ENCODE measurements at places on chromosomes 1 and 21.

- DNase-seq = no peak
Measured at GRCh38 chr1:42038261-42038660, 114.9 kb upstream of the GUCA2B start.

GRCh38 chr1:204079608-204079999, 6.7 kb downstream of the SOX13 start:
- DNase-seq = no peak

GRCh38 chr1:66927528-66927927, 2.7 kb downstream of the MIER1 start:
- no peak for DNase-seq

GRCh38 chr1:163395790-163396189, 74.0 kb downstream of the NUF2 start:
- no peak for DNase-seq

- no peak for DNase-seq
Measured at GRCh38 chr1:9836632-9836960, 12.8 kb upstream of the CLSTN1 start.

GRCh38 chr1:94079080-94079940, 41.6 kb downstream of the ABCA4 start:
- DNase-seq = no peak

DNA sequence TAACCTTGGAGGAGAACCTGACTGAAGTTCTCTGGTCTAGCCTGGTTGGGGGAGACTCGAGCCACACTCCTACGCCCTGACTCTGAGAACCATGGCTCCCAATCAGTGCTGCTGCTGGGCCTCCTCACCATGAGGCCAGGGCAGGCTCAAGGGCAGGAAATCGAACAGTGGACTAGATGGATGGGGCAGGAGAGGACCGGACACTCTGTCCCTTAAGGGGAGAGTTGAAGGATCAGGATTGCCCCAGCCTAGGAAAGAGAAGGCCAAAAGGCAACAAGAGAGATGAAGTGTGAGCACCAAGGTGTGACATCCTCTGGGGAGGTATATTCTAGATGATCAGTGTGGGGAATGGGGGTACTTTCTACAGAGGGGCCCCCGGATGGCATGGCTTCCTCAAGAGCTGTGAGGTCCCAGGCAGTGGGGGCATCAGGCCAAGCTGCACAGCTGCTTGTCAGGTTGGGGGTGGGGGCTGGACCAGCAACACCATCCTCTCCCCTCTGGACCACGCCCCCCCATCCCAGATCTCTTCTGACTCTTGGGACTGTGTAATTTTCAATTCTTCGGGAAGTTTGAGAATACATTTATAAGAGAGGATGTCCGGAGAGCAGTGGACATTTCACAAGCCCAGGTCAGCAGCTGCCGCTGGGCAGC, 34.0 kb downstream of the MX1 start:
- no peak for DNase-seq
